Kidney glomerular epithelial cell (primary cell): ENCODE measurements at places on chromosomes 7 and 10.

DNA sequence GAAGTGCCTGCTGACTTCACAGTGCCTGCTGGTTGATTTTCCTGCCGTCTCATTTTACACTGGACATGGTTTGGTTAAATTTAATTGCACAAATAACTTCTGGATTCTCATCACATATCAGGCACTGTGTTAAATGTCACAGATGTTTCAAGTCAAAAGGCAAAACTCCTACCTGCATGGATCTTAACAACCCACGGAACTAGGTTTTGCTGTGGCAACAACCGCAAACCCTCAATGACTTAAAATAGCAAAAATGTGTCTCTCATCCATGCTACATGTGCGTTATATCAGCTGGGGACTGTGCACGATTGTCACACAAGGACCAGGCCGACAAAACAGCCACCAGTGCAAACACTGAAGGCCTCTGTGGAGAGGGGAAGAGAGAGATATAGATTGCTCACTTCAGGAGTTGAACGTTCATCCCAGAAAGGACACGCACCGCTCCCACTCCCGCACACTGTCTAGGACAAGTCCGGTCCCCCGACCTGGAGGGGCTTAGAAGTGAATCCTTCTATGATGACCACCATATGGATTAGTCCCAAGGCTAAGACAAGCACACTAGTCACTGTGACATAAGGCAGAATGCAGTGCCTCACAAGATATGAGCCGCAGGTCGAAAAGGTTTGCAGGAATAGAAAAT is 233.3 kb downstream of the SKAP2 start:
- no peak for DNase-seq

- DNase-seq: peak; percentile 66
Observed at GRCh38 chr10:34290412-34291081, 524.5 kb downstream of the PARD3 start.

- DNase-seq: no peak
Observed at GRCh38 chr7:88092676-88092999, 127.2 kb downstream of the SRI start.

DNA sequence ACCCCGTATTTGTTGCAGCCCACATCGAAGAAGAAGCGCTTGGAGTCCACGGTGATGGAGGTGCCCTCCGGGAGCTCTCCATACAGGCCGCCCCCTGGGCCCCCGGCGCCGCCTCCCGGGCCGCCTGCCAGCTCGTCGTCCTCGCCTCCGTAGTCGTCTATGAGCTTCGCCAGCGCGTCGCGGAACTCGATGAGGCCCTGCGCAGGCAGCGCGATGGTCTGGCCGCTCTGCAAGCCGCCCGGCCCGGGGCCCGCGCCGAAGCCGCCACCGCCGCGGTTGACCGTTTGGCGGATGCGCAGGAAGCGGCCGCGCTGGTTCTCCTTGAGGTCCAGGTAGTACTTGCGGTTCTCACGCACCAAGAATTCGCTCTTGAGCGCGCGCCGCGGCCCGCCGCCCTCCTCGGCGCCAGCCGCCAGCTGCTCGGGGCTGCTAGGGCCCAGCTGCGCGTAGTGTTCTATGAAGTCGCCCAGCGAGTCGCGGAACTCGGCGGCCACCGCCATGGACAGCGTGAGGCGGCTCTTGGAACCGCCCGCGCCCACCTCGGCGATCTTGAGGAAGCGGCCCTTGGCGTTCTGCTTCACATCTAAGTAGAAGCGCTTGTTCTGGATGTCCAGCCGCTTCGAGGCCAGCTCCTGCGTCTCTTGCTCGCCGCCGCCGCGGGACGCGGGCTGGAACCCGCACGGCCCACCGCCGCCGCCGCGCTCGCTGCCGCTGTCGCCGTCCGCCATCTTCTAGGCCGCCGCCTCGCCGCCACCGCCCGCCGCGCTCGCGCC is 523 bp downstream of the PURB start:
- DNase-seq: no peak

DNA sequence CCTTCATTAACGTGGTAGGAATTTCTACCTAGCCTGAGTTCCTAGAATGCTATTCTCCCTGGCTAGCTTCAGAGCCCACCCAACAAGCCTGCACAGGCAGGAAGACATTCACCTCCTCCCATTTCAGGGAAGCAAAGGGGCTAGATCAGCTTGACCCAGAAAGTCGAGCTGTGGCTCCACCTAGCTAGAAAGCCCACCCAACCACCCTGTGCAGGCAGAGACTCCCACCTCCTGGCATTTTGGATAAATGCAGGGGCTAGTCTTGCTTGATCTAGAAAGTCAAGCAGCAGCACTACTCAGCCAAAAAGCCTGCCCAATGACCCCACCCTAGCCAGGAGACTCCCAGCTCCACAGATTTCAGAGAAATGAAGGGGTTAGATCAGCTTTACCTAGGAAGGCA is 479.5 kb downstream of the SDK1 start:
- DNase-seq: no peak

DNA sequence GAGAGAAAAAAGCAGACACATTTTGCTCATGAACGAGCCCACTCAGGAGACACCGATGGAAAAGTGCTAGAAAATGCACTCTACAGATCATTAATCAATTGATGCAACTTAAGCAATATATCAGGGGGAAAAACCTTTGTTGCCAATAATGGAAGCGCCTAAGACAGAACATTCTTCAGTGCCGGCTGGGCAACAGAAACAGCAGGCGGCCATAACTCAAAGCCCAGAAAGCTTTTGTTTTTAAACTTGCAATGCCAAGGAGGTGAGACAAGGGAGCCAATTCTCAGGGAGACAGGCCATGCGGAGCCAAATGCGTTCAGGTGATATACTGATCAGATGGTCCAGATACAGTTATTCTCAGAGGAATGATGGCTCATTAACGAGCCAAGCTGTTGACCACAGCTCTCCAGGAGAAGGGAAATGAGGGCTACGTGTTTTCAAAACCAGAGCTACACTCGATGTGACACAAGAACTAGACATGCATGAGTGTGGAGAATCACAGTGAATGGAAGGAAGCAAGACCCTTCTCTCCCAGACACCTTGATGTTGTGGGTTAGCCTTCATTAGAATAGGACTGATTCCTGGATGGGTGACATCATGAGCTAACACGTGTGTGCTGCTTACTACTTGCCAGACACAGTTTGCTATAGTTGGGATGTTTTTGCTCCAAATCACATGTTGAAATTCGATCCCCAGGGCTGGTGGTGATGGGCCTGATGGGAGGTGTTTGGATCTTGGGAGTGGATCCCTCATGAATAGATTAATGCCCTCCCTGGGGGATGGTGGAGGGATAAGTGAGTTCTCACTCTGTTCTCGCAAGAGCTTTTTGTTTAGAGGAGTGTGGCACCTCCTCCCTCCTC is 79.1 kb upstream of the KCNMA1 start:
- no peak for DNase-seq

DNA sequence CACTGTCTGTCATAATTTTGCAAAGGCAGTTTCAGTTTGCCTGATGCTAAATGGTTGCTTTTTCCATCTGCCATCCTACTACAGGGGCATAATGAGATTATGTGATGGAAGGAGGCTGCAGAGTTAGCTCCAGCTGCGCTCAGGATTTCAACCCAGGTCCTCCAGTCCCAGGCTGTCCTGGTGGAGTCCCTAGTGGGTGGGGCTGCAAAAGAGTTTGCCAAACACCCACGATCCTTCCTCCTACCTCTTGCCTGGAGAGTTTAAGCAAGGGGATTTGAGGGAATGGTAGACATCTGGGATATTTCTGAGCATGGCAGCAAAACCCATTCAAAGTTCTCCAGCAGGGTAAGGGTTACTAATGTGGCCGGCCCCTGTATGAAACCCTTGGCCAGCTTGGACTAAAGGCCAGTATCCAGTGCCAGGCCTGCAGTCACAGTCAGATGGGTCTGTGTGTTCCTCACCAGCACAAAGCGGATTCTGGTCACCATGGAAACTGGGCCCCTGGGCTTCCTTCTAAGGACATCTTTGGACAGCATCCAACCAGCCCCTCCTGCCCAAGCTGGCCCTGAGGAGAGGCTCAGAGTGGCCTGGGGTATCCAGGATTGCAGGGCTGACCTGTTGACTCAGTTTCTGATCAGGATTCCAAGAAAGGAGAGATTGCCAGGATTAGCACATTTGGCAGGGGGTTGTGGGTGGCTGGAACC is 42.7 kb upstream of the CHST3 start:
- DNase-seq: no peak

DNA sequence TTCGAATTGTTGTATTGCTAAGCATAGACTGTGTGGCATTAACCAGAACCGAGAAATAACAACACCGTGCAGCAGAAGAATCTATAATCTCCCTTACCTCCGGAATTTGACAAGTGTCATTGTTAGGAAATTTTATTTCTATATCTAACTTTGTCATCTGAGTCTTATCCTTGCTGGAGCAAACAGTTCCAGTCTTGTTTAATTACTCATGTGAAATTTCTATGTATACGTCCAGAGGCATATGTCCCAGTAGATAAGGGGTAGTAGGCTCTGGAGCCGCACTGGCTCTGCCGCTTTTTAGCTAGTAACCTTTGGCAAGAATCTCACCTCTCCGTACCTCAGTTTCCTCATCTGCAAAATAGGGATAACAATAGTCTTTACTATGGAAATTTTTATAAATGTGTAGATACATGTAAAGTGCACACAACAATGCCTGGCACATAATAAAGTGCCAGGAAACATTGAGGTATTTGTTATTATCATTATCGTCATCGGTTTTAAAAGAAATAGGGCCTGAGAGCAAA is 228.6 kb downstream of the VTI1A start:
- DNase-seq: no peak

DNA sequence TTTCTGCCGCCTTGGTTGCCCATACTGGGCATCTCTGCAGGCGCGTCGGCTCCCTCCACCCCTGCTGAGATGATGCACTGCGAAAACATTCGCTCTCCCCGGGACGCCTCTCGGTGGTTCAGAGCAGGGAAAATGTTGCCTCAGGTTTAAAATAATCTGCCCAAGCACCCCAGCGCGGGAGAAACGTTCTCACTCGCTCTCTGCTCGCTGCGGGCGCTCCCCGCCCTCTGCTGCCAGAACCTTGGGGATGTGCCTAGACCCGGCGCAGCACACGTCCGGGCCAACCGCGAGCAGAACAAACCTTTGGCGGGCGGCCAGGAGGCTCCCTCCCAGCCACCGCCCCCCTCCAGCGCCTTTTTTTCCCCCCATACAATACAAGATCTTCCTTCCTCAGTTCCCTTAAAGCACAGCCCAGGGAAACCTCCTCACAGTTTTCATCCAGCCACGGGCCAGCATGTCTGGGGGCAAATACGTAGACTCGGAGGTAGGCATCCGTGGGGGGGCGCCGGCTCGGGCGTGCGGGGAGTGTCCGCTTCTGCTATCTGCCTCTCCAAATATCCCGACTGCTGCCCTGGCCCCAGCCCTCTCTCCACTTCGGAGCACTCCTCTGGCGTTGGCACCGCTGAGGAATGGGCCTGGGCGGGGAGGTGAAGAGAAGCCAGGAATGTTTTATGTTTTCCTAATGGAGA is at the start of gene CAV1:
CAV1 (plus strand) TSS at position 428 of the 689 bp plus-strand sequence; CDS start at position 455, 27 bp downstream.
- DNase-seq: peak; percentile 88

- DNase-seq: no peak
Observed at GRCh38 chr10:128914681-128915080, 552.4 kb upstream of the MGMT start.
